ENCODE measurements at places on chromosomes 16 and 17. TPM values are rescaled to one million over a fixed set of nuclear protein-coding genes. Genes with fewer than 3 reads are reported as not detected.

- peak; percentile 57 for DNase-seq
Measured at GRCh38 chr16:22206842-22207714, 1.0 kb downstream of the EEF2K start.

GRCh38 chr17:28916302-28916934 lies 13.5 kb upstream of the DHRS13 start:
- peak; percentile 43 for DNase-seq

DNA sequence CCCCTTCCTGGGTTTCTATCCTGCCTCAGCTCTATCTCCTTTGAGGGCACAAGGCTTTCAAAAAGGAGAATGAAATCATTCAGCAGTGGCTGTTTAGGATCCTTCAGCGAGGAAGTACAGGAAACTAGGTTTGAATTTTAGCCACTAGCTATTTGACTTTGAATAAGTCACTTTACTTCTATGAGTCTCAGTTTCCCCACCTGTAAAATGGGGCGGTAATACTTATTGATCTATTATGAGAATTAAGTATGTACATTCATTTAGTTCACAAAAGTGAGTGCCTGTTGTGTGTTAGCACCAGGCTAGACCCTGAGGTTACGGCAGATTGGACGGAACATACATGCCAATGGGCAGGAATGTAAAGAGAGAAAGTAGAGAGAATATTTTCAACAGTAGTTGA lies 6.6 kb downstream of the CDH1 start:
- DNase-seq, result no peak

DNA sequence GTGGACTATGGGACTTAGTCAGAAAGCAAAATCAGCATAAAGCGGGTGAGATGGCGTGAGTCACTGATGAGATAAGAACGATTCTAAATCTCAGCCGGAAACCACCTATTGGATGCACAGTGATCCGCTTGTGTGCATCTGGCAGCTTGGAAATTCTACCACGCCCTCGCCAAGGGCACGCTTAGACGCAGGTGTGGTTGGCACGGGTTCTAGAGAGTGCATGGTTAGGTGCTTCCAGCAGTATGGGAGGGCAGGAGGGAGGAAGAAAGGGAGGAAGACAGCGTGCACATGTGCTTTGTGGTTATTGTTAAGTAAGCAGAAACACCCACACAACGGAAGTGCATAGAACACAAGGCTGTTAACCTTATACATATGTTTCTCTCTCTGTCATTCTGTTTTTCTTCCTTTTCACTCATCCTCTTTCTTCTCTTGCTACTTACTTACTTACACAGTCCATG lies 374.0 kb upstream of the ASIC2 start:
- DNase-seq, result no peak

DNA sequence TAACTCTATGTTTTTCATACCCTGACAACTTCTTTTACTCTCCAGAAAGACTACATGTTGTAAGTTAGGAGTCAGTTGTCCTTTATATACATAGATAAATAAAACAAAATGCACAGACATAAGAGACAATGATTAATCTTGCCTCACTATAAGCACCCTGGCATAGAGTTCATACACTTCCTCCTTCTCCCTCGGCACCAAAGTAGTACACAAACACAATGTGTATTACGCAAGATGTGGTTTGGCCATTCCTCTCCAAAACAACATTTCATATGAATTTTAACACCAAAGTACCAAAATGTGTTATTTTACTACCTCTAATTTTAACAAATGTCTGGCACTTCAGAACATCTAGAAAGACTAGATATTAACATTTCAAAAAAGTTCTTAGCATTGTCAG lies 17.2 kb upstream of the SLFN11 start:
- no peak for DNase-seq

- no peak for DNase-seq
Measured at GRCh38 chr16:15141586-15141985, 47.5 kb upstream of the RRN3 start.

DNA sequence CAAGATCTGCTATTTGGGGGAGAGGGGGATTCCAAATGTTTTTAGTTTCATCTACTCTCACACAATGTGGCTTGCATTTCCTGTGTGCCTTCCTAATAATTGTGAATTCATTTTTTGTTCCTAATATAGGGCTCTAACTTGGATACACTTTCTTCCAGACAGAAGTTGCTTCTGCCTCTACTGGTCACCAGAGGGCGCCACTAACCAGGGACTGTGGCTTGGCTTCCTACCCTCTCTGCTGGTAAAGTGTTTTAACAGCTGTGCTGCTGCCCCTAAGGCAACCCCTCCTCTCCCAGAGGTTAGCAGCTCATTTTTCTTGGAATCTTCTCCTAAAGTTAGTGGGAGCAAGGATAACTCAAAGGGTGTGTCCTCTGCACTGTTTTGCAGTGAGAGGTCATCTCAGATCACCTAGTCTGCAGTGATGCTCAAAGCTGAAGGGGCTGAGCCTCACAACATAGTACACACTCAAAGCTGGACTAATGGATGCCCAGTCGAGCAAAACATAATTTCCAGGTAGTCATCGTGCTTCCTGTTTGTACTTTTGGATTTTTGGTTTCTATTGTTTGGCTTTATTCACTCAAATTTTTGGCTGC lies 5.0 kb upstream of the PRSS54 start:
- peak; percentile 5 for DNase-seq

GRCh38 chr17:67211742-67212141 lies 33.3 kb downstream of the HELZ start:
- DNase-seq, result peak; percentile 52

GRCh38 chr16:86297391-86297790 lies 212.9 kb upstream of the FOXF1 start:
- peak; percentile 74 for DNase-seq

- no peak for DNase-seq
Measured at GRCh38 chr16:10598157-10598556, 17.8 kb upstream of the EMP2 start.

DNA sequence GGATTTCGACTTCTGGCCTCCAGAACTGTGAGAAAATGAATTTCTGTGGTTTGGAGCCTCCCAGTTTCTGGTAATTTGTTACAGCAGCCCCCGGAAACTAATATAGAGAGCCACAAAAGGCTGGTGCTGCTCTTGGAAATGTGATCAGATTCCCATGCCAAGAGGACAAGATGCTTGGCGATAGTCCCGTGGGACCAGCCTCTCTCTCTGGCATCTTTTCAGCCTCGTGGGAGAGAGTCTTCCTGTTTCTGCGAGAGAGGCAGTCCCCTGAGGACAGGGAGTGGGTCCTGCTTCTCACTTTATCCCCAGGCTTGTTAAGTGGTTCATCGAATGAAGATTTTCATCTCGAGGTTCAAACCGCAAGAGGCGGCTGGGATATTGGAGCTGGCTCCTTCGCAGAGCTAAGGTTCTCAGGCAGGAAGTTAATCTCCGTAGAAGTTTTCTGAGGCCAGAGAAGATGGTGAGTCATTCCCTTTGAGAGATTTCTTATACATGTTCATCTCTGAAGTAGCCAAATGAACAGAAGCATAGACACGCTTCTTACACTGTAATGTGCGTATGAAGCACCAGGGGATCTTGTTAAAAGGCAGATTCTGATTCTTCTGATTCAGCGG lies 211.6 kb upstream of the SDK2 start:
- no peak for DNase-seq

DNA sequence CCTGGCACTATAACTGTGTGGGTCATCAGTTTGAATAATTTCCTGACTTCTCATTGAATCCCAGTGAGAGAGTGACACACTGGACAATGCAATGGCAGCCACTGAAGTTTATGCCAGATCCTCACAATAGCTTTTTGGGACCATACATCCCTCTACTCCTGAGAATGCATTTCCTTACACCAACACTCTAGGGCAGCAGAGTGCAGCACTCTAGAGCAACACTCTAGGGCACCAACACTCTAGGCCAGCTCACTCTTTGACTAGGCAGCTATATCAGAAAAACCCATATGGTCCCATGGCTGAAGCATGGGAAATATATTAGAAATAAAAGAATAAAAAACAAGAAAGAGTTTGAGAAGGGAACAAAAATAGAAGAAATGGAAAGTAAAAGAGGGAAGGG lies 309.2 kb downstream of the MAP2K6 start:
- DNase-seq, result no peak

- DNase-seq, result no peak
Measured at GRCh38 chr17:19718613-19719354, 2.4 kb upstream of the SLC47A2 start.

GRCh38 chr17:28368306-28368831 lies 1.7 kb downstream of the VTN start:
- no peak for DNase-seq

DNA sequence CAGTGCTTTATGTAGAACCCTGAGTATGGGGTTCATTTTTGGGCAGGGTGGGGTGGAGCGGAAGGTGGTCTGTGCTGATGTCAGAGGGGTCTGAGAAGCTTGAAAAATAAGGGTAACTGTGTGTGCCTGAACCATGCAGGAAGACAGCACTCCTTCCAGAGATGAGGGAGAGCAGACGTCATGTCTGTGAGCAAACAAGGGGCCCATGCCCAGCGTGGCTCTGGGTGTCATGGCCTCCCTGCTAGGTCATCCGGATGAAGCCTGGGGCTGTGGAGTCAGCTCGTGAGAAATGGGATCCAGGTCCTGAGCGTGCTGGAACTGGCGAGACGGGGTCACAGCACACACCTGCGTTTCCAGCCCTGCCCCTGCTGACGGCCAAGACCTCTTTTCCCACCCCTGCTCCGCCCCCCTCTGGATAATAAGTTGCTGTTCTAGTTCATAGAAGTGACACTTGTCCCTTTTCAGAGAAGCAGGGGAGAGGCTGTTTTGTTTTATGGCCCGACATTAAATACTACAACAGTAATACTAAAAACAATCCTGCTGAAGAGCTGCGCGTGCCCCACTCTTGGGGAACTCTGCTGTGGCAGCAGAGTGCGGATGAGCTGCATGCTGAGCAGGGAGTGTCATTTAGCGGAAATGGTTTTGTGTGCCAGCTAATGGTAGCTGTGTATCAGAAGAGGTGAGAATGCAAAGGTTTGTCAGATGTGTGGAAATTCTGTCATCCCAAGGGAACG lies 92.6 kb downstream of the RPTOR start:
- no peak for DNase-seq

DNA sequence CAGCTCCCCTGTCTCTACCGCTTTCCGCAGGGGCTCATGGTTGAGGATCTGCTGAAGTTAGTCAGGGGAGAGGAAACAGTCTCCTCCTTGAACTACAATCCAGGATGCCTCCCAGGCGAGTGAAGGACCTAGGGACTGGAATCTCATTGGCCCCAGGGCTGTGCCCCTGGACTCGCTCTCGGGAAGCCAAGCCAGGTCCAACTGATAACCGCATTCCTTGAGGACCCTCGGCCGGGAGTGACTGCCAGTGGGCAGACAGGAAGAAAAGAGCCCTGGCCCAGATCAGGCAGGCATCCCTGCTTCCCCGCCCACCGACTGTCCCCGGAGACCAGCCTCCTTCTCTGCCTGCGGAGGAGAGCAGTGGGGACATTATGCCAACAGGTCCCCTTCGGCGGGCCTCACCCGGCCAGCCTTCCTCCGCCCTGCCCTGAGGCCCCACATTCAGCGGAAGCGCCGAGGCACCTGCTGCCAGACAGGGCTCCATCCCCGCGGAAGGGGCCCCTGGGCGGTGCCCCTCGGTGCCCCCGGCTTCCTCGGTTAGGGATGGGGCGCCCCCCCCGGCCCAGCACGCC lies 776 bp downstream of the LRRC75A start:
- DNase-seq, result no peak

DNA sequence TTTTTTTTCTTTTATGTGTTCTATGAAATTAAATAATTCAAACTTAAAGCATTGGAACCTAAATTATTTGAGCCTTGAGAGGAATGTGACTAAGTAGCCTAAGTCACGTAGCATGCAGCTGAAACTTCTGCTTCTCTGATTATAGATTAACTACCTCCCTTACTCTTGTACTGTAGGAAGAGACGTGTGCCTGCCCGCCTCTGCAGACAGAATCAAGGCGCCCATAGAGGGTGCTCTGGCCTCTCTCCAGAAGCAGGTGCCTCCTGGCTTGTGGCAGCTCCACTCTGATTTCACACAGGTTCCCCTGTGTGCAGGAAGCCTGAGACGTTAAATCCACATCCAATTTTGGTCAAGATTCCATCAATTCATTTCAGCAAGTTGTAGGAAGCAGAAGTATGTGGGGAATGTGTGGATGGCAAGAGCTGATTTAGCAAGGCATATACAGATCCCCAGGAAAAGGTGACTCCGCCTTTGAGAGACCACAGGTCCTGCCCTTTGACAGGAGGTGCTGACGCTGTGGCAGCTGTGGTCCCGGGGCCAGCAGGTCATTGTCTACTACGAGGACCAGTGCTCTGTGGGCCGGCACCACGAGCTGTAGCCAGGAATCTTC lies 1418.8 kb downstream of the CDH11 start:
- DNase-seq, result no peak

DNA sequence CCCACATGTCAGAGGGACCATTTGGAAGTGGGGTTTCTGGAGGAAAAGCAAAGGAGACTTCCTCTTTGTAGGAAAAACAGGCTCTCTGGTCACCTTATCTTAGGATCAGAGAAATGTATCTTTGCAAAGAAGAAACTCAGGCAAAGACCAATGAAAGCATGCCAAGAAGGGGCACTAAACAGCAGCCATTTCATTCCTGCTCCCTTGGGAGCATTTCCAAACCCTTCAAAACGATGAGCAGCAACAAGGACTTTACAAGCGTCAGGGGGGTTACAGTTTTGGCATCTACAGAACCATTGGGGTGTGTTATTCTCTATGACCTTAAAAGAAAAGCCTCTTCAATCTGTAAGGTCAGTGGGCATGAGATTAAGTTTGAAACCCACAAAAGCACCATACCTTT lies 122.8 kb downstream of the SMG6 start:
- DNase-seq, result no peak

GRCh38 chr17:65820306-65820705 lies 258.9 kb upstream of the AXIN2 start:
- DNase-seq, result no peak

DNA sequence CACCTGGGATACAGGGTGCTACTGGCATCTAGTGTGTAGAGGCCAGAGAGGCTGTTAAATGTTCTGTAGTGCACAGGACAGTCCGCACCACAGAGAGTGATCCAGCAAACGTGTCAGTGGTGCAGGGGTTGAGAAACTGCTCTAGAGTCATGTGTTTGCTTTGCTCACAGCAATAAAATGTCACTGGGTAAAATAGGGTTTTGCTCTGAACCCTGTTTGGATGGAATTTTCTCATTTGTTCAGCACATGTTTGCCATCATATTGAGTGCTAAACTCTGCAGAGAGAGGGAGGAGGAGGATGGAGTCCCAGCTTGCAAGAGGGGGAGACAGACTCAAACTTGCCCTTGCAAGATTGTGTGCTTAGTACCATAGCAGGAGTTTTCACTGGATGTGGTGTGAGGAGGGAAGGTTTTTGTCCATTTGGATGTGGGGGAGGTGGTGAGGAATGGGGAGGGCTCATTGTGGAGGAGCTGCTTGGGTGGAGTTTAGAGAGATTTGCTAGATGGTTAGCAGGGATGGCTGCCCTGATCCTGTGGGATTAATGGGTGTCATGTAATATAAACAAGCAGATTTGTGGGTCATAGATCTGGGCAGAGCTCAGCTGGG lies 11.8 kb downstream of the PLCG2 start:
- DNase-seq, result no peak

- no peak for DNase-seq
Measured at GRCh38 chr17:56658648-56659047, 65.1 kb downstream of the NOG start.

CBX2 gene
- polyA plus RNA-seq, result 4.0 TPM

DDX5 gene
- polyA plus RNA-seq, result 781 TPM

G6PC1 gene
- not detected for polyA plus RNA-seq

PPM1E gene
- 0.03 TPM for polyA plus RNA-seq

KRTAP4-6 gene
- not detected for polyA plus RNA-seq

NAGS gene
- 0.99 TPM for polyA plus RNA-seq

PIMREG gene
- 36.8 TPM for polyA plus RNA-seq

POLR3K gene
- 39.5 TPM for polyA plus RNA-seq

SOX15 gene
- polyA plus RNA-seq, result 1.0 TPM

G6PC3 gene
- polyA plus RNA-seq, result 107 TPM

CCDC78 gene
- polyA plus RNA-seq, result 5.5 TPM

Measured in IMR-90 (cell line).